GM12878 (cell line): ENCODE measurements at places on chromosomes 1 and 21. TPM values are rescaled to one million over a fixed set of nuclear protein-coding genes. Genes with fewer than 3 reads are reported as not detected.

ADAM30 gene
- not detected in 2 replicates for total RNA-seq

UAP1 gene
- 29.0 and 30.2 TPM in 2 replicates for total RNA-seq

PGBD5 gene
- 0.03 TPM in 1 of 2 replicates, not detected in the other for total RNA-seq

TMEM269 gene
- total RNA-seq: 0.13 and 0.18 TPM in 2 replicates

ABCG1 gene
- 11.2 and 12.4 TPM in 2 replicates for total RNA-seq

S100A5 gene
- 0.45 and 0.49 TPM in 2 replicates for total RNA-seq

TOMM40L gene
- total RNA-seq: 18.1 and 21.6 TPM in 2 replicates

UBE2J2 gene
- total RNA-seq: 52.0 and 57.1 TPM in 2 replicates

CLCA4 gene
- 0.05 TPM in 1 of 2 replicates, not detected in the other for total RNA-seq
